B cell (primary cell): ENCODE measurements at places on chromosomes 4 and X. TPM values are rescaled to one million over a fixed set of nuclear protein-coding genes. Genes with fewer than 3 reads are reported as not detected.

DNA sequence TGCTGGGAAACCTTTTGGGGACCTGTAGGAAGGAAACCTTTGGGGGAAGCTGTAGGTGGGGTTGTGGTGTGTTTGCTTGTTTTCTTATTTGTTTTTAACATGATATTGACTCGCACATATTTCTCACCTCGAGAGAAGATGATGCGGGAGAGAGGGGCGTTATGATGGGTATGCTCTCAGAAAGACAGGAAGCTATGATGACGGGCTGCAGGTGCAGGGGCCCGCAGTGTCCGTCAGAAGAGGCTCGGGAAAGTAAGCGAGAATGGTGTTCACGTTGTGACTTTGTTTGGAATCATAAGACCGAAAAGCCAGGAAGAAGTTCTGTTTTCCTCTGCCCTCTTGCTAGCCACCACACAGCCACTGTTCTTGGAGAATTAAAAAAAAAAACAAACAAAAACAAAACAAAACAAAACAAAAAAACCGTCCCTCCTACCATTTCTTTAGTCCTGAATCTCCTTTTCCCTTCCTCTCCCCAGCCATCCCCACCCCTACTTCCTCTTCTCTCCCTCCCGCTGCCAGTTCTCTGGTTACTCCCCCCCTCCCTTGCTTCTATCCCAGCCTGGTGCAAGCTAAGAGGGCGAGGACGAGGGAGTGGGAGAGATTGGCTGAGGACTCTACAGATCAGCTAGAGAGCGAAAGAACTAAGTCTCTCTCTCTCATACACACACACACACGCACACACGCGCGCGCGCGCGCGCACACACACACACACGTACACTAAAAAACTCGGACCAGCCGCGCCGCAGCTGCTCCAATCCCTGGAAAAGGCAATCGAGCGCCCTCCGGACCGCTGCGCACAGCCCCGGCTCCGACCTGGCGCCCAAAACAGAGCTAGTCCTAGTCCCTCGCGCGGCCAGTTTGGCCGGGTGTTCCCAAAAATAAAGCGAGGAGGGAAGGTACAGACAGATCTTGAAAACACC, at the start of gene BMP3:
Gene BMP3 (plus strand): TSS at position 648 of the 920 bp plus-strand sequence. CDS start 577 bp downstream, outside the sequence.
- H3K4me3 ChIP-seq: peak within 1 kb of the TSS; percentile 58
- peak; percentile 6 for DNase-seq
- peak within 1 kb of the TSS; percentile 29 for H3K27ac ChIP-seq
- no peaks in the 10 kb centered on the region for H3K36me3 ChIP-seq

DNA sequence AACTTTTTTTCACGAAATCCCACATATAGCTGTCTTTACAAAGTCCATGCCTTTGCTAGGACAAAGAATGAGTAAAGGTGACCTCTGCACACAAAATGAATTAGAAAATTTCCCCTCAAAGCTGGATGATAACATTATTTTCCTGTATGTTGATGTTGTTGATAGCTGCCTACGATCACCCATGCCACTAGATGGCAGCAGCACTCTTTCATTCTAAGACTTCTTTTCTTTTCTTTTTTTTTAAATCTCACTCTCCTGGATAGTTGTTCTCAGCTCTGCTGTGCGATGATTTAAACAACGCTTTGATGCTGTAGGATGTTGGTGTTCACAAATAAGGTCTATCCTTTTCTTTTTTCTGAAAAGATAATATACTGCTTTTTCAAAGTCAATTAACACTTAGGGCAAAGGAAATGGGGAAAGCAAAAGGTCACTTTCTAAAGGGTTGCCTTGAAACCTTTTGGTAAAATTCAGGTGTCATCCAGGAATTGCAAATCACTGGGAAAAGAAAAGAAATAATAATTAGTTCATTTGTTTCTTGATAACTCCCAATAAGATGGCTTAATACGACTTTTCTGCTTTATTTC, 266.8 kb downstream of the C4orf33 start:
- no peak overlapping the region for H3K27ac ChIP-seq
- peak; percentile 56 for DNase-seq
- no peaks in the 10 kb centered on the region for H3K36me3 ChIP-seq
- H3K4me3 ChIP-seq: no peak overlapping the region

DNA sequence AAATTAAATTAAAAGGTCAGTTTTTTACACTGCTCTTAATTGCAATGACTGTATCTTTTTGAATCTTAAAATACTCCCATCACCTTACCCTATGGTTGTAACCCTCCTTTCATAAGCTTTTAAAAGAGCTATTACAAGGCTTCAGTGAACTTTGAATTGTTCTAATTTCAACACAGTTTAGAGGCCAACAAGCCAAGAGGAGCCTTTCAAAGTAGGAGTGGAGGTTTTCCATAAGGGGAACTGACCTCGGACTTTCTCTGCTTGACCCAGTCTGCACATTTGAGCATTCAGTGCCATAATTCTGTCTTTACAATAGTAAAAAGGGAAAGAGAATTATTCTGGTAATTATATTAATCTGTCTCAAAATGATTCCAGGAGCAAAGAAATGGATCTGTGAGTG, 98.9 kb downstream of the PARM1 start:
- no peak for DNase-seq
- no peak overlapping the region for H3K27ac ChIP-seq
- no peaks in the 10 kb centered on the region for H3K27me3 ChIP-seq
- H3K4me1 ChIP-seq: peaks cover 33% of the 10 kb centered on the region
- H3K4me3 ChIP-seq: no peak overlapping the region

Gene GYG2
- polyA plus RNA-seq: not detected in 2 replicates

Gene GPC3
- not detected in 2 replicates for polyA plus RNA-seq

DNA sequence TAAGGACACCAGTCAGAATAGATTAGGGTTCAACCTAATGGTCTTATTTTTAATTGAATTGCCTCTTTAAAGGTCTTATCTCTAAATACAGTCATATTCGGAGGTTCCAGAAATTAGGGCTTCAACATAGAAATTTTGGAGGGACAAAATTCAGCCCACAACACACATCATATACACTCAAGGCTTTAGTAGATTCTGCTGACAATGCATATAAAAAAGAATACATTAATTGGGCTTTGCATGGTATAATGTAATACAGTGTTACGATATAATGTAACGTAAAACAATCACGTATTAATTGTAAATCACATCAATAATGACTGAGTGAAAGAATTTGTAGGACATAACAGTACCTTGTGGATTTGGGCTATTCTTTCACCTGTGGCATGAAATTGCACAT, 787.8 kb downstream of the STIM2 start:
- H3K4me3 ChIP-seq: no peak overlapping the region
- H3K27ac ChIP-seq: no peak overlapping the region
- no peaks in the 10 kb centered on the region for H3K36me3 ChIP-seq
- H3K4me1 ChIP-seq: no peaks in the 10 kb centered on the region

Gene ARAP2
- polyA plus RNA-seq: 13.2 and 18.3 TPM in 2 replicates

Gene PCDH11X
- polyA plus RNA-seq: not detected in 2 replicates

Gene GAGE12E
- polyA plus RNA-seq: not detected in 2 replicates

Gene GPR50
- not detected in 2 replicates for polyA plus RNA-seq

DNA sequence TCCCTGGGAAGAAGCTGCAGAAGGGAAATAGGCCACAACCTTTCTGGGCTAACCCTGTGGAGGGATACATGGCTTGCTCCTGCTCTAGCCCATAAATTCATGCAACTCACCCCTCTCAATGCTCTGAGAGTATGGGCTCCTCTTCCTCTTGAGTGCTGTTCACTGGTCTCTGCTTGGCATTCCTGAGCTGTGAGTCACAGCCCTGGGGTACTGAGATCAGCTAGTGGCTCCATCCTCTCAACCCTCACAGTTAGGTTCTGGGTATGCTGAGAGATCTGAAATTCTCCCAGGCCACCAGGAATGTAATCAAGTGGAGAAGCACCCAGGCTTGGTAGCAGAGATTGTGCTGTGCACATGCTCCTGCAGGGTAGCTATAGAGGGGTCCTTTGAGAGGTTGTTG, 60.6 kb upstream of the SPANXN2 start:
- no peak overlapping the region for H3K27ac ChIP-seq
- H3K36me3 ChIP-seq: no peaks in the 10 kb centered on the region
- no peak for DNase-seq
- no peak overlapping the region for H3K4me3 ChIP-seq
- H3K27me3 ChIP-seq: no peaks in the 10 kb centered on the region
